ENCODE measurements at places on chromosomes 13 and 19.

DNA sequence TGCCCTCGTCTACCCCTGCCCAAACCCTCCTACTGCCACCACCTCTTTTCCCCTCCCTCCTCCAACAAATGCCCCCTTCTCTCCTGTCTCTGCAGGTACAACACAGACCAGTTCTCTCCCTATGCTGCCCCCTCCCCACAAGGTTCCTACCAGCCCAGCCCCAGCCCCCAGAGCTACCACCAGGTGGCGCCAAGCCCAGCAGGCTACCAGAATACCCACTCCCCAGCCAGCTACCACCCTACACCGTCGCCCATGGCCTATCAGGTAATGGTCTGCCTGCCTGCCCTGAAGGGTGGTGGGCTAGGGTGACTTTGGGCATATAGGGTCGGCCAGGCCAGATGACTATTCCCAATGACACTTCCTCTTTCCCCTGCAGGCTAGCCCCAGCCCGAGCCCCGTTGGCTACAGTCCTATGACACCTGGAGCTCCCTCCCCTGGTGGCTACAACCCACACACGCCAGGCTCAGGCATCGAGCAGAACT, 6.5 kb upstream of the TIMM50 start:
- H3K27me3 ChIP-seq, result no peaks in the 10 kb centered on the region
- H3K4me1 ChIP-seq, result no peaks in the 10 kb centered on the region
- peak; percentile 82 for DNase-seq
- H3K27ac ChIP-seq, result no peak overlapping the region
- peak overlapping the region; percentile 56 for H3K4me3 ChIP-seq
- peaks cover 16% of the 10 kb centered on the region for H3K36me3 ChIP-seq

- H3K27me3 ChIP-seq, result no peaks in the 10 kb centered on the region
- no peak for DNase-seq
- no peaks in the 10 kb centered on the region for H3K36me3 ChIP-seq
- H3K4me1 ChIP-seq, result no peaks in the 10 kb centered on the region
Observed at GRCh38 chr13:91896547-91896946, 498.1 kb downstream of the GPC5 start.

- no peaks in the 10 kb centered on the region for H3K36me3 ChIP-seq
- H3K4me3 ChIP-seq, result no peak overlapping the region
- no peak for DNase-seq
- H3K27me3 ChIP-seq, result peaks cover 40% of the 10 kb centered on the region
- peaks cover 24% of the 10 kb centered on the region for H3K4me1 ChIP-seq
- H3K27ac ChIP-seq, result peak overlapping the region; percentile 5
Observed at GRCh38 chr19:45664575-45664974, 3.4 kb upstream of the GIPR start.

GRCh38 chr19:45863840-45864628, at the start of gene FOXA3:
Gene FOXA3, plus strand, starts transcription at chr19:45864326. Its CDS starts 131 bp downstream, at chr19:45864457.
- peaks cover 12% of the 10 kb centered on the region for H3K4me1 ChIP-seq
- DNase-seq, result no peak
- no peaks in the 10 kb centered on the region for H3K36me3 ChIP-seq
- H3K27ac ChIP-seq, result no peak within 1 kb of the TSS
- peak within 1 kb of the TSS; percentile 94 for H3K4me3 ChIP-seq

- H3K27ac ChIP-seq, result no peak overlapping the region
- peaks cover 2% of the 10 kb centered on the region for H3K36me3 ChIP-seq
- DNase-seq, result no peak
- peaks cover 2% of the 10 kb centered on the region for H3K27me3 ChIP-seq
- peaks cover 10% of the 10 kb centered on the region for H3K4me1 ChIP-seq
Observed at GRCh38 chr19:49528211-49528771, 488 bp downstream of the RCN3 start.

DNA sequence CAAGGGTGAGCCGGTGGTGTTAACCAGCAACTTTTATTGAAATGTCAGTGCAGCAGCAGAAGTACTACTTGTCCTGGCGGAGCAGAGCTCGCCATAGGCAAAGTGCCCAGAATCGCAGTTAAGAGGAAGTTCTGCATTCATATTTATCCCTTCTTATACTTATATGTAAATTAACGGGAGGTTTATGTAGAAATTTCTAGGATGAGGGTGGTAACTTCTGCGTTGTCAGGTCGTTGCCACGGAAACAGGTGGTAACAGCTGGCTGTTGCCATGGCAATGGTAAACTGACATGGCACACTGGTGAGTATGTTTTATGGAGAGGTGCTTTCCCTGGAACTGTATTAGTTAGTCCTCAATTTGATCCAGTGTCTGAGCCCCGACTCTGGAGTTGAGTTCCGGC, 2494.9 kb upstream of the PCDH20 start:
- no peak overlapping the region for H3K4me3 ChIP-seq
- no peak overlapping the region for H3K27ac ChIP-seq
- no peaks in the 10 kb centered on the region for H3K27me3 ChIP-seq
- peaks cover 5% of the 10 kb centered on the region for H3K4me1 ChIP-seq

- H3K27me3 ChIP-seq, result no peaks in the 10 kb centered on the region
- H3K36me3 ChIP-seq, result peaks cover 15% of the 10 kb centered on the region
- no peaks in the 10 kb centered on the region for H3K4me1 ChIP-seq
Observed at GRCh38 chr13:94399812-94400211, 79.7 kb downstream of the DCT start.

DNA sequence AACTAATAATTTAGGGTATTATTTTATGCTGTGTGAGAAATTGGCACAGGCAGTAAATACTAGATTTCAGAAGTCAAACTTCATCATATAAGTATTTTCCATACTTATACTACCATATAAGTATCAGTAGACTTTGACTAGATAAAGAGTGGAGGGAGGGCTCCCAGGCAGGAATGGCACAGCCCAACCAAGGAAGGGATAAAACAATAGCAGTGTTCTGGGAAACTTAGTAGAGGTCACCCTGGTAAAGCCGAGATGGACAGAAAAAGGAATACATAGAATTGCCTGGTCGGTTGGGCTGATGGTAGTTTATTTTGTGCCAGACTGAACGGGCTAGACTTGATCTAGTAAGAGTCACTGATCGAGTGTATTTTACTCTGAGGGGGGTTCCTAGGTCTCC, 19.6 kb upstream of the KCTD4 start:
- H3K27ac ChIP-seq, result no peak overlapping the region
- H3K4me1 ChIP-seq, result peaks cover 35% of the 10 kb centered on the region
- peaks cover 4% of the 10 kb centered on the region for H3K36me3 ChIP-seq
- H3K4me3 ChIP-seq, result no peak overlapping the region
- H3K27me3 ChIP-seq, result no peaks in the 10 kb centered on the region

- peaks cover 19% of the 10 kb centered on the region for H3K4me1 ChIP-seq
- no peak overlapping the region for H3K4me3 ChIP-seq
- H3K36me3 ChIP-seq, result no peaks in the 10 kb centered on the region
Observed at GRCh38 chr13:75792526-75793187, 156.5 kb downstream of the LMO7 start.

- no peak overlapping the region for H3K27ac ChIP-seq
- no peaks in the 10 kb centered on the region for H3K36me3 ChIP-seq
- no peak for DNase-seq
- no peak overlapping the region for H3K4me3 ChIP-seq
- no peaks in the 10 kb centered on the region for H3K4me1 ChIP-seq
Observed at GRCh38 chr13:108409730-108410129, 140.2 kb downstream of the TNFSF13B start.

DNA sequence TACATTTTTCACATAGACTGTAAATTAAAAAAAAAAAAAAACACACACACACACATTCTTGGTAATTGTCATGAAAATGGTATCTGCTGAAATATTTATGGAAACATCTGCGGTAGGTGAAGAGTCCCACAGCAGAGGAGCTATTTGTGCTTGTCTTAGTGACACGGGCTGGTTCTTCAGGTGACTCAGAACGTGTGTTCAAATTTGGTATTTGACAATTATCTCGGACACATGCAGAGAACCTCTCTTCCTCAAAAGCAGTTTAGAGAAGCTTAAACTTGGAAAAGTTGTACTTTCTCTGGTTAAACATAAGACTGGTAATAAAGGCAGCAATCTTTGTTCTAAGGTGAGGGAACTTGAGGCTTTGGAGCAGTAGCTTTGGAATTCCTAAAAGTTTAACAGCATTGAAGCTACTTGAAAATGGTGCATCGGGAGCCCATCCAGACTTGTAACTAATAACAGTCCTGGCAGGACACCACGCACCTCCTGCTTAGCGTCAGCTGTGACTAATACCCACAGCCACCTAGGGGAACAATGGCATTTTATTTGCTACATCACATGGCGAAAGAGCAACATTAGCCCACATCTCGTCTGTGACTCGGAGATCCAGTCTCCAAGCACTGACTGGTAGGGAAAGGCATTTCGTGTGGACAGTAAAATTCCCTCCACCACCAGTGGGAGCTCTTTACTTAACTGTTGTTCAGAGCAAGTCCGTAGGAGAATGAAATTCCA, 1505.1 kb upstream of the SLC10A2 start:
- no peaks in the 10 kb centered on the region for H3K36me3 ChIP-seq
- H3K27me3 ChIP-seq, result no peaks in the 10 kb centered on the region
- H3K27ac ChIP-seq, result no peak overlapping the region
- peak; percentile 67 for DNase-seq
- no peak overlapping the region for H3K4me3 ChIP-seq
- peaks cover 11% of the 10 kb centered on the region for H3K4me1 ChIP-seq

- no peak overlapping the region for H3K27ac ChIP-seq
- peak overlapping the region; percentile 47 for H3K4me3 ChIP-seq
- no peaks in the 10 kb centered on the region for H3K27me3 ChIP-seq
- peak; percentile 9 for DNase-seq
- peaks cover 6% of the 10 kb centered on the region for H3K36me3 ChIP-seq
Observed at GRCh38 chr13:44243198-44243857, 130.3 kb upstream of the SERP2 start.

DNA sequence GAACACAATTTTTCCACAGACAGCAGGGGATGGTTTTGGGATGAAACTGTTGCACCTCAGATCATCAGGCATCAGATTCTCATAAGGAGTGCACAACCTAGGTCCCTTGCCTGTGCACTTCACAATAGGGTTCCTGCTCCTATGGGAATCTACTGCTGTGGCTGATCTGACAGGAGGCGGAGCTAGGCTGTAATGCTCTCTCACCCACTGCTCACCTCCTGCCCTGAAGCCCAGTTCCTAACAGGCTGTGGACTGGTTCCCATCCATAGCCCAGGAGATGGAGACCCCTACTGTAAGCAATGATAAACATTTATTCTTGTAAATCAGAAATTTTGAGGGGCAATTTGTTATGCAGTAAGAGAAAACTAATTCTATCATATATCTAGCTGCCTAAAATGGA, 1234.7 kb downstream of the SLITRK1 start:
- no peak overlapping the region for H3K4me3 ChIP-seq
- DNase-seq, result no peak
- H3K27me3 ChIP-seq, result no peaks in the 10 kb centered on the region

GRCh38 chr19:1470305-1471009, 8.6 kb downstream of the C19orf25 start:
- DNase-seq, result no peak
- no peaks in the 10 kb centered on the region for H3K36me3 ChIP-seq
- no peak overlapping the region for H3K27ac ChIP-seq

DNA sequence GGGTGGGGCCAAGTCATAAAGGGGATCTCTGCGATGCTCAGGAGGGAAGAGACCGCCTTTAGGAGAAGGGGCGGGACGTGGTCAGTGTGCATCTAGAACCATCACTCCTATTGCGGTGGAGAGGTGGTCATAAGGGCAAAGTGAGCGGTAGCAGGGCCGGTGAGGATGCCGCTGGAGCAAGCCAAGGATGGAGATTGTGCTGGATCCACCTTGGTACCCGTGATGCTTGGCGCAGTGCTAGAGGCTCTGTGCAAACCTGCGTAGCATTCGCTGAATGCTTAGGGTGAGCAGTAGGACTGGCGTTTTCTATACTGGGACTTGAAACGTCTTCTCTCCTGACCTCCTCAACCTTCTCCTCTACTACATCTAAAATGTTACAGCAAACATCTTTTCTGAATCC, 294.2 kb downstream of the FGF9 start:
- H3K36me3 ChIP-seq, result peaks cover 5% of the 10 kb centered on the region
- no peak for DNase-seq
- no peaks in the 10 kb centered on the region for H3K27me3 ChIP-seq
- no peak overlapping the region for H3K4me3 ChIP-seq
- no peak overlapping the region for H3K27ac ChIP-seq

DNA sequence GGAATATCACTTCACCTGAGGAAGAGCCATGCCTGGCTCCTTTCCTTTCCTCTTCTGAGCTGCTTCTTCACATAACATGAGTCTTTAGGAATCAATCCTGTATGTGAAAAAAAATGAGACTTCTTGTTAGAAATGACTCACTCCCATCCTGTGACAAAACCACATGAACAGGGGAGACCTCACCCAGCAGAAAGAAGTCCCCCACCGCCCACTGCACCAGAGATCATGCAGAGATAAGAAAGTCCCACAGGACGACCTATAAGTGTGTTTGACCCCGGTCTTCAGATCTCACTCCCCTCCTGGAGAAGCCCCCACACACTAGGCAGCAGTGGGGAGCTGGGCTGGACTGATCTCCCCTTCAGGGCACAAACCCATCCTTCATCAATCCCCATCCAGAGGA, 7.8 kb downstream of the ZNF600 start:
- H3K4me3 ChIP-seq, result no peak overlapping the region
- H3K27ac ChIP-seq, result no peak overlapping the region
- H3K4me1 ChIP-seq, result no peaks in the 10 kb centered on the region
- H3K27me3 ChIP-seq, result no peaks in the 10 kb centered on the region
- DNase-seq, result no peak

DNA sequence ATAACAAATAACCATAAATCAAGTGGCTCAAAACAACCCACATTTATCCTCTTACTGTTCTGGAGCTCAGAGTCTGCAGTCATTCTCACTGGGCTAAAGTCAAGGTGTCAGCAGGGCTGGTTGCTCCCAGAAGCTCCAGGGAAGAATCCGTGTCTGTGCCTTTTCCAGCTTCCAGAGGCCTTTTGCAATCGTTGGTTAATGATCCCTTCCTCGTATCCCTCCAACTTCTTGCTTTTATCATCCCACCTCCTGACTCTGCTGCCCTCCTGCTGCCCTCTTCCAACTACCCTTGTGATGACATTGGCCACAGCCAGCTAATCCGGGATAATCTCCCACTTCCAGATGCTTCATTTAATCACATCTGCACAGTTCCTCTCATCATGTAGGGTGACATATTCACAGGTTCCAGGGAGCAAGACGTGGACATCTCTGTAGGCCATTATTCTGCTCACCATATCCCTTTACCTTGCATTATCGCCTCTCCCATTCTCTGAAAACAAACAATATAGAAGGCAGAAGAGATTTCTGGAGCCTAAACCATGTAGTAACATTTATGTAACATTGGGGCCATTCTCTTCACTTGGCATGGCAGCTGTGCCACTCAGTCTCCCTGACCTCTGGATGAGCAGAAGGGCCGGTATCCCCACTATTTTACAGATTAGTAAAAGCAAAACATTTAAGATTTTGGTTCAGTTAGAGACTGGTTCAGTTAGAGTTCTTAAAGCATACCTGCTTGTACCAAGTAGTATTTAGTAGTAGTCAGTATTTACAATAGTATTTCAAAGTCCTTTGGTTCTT, 53.5 kb downstream of the RFC3 start:
- H3K4me1 ChIP-seq, result no peaks in the 10 kb centered on the region
- peak overlapping the region; percentile 32 for H3K27ac ChIP-seq
- no peak for DNase-seq
- no peak overlapping the region for H3K4me3 ChIP-seq
